ENCODE measurements at places on chromosomes 2 and 18. TPM values are rescaled to one million over a fixed set of nuclear protein-coding genes. Genes with fewer than 3 reads are reported as not detected.

Gene ASPRV1
- total RNA-seq: 0.46 TPM

Gene CFAP53
- total RNA-seq: 0.46 TPM

Gene IL1R1
- 109 TPM for total RNA-seq

Gene ALPI
- total RNA-seq: not detected
